NCI-H446 treated with DMSO at 0.1 percent for 48 hours (cell line): ENCODE measurements at places on chromosomes 2 and 18.

- no peak for DNase-seq
Observed at GRCh38 chr2:12884713-12885282, 168.1 kb downstream of the TRIB2 start.

DNA sequence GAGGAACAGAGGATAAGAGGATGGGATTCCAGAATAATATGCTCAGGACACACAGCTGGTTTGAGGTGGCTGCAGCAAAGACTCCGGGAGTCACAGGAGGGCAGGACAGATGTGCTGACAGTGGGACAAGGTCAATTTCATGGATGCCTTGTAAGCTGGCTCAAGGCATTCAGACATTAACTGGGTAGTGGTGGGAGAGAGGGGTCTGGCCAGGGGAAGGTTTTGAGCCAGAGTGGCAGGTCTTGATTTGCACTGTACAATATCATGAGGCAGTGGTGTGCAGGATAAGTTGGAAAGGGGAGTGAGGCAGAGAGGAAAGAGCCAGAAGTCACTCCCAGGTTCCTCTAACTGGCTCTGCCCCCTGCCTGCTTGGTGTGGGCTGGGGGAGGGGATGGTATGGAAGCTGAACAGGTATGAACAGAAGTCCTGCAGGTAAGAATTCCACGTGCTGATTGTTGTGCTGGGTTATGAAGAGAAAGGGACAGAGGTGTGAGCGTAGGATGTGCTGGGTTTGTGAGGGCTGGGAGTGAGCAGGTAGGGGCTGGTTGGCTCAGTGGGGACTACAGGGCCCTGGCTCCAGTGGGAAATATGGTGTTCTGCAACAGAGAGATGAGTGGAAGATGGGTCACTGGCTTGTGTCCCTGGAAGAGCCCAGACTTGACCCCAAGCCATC, 141.7 kb upstream of the COPS8 start:
- no peak for DNase-seq

GRCh38 chr18:55123361-55123760, 164.1 kb upstream of the CCDC68 start:
- DNase-seq: no peak

DNA sequence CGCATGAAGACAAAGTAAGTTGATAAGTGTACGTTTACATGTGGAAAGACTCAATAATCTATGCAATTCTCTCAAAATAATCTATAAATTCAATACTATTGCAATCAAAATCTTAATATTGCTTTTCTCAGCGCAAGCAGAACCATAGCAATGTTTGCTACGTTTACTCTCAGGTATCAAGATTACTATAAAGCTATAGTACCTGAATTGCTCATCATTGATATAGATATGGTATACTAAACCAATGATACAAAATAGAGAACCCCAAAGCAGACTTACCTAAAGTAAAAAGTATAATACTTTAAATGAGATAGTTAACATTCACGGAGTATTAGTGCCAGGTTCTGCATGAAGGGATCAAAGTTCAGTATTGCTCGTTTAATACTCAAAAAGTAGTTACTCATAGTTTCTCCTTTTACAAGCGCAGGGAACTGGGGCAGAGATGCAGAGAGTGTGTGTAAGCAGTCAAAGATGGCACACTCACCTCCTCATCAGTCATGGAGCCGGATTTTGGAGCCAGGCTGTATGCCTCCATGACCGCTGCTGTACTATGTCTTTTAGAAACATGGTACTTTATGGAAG, 391.0 kb upstream of the ID2 start:
- no peak for DNase-seq

GRCh38 chr2:127678531-127678930, 3.2 kb upstream of the LIMS2 start:
- DNase-seq: no peak

- no peak for DNase-seq
Observed at GRCh38 chr2:2788076-2788475, 457.0 kb upstream of the MYT1L start.

- no peak for DNase-seq
Observed at GRCh38 chr18:46555724-46556123, 101.3 kb downstream of the LOXHD1 start.

DNA sequence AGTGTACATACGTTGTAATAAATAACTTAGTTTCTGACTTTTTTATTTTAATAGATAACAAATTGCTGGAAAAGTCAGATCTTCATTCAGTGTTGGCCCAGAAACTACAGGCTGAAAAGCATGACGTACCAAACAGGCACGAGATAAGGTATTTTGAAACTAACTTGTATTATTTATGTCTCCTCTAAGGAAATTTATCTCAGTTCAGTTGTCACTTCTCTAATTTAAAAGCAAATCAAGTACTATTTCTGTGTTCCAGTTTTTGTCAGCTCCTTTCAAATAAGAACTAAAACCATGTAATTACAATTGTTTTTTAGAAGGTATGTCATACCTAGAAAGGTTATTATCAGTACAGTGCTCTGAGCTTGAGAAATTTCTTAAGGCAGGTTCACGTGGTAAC, 4.6 kb downstream of the ATG16L1 start:
- DNase-seq: no peak

DNA sequence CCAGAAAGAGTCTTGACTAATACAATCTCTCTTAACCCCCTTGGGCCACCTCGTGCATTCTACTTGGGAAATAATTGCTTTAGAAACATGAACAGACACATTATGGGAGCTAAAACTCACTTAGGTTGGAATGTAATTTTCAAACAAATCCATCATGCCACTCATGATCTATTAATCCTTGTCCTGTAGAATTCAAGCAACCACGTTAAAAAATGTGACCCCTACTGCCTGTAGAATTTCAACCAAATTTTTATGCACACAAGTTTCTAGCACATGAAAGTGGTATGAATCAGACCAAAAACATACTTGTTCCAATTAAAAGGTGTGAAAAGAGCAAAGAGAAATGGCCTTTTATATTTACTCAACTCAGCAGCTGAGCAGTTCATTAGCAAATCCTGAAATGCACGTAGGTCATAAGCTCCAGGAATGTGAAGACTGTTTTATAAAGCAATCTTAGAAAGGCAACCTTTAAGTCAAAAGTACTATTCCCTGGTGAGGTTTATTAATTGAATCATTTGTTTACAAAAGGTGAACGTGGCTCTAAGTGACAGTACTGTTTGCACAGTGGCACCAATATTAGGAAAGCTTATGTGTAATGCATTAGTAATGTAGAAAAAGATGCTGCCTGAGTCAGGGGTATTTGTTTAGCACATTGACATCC, 459.4 kb upstream of the UBE2E3 start:
- no peak for DNase-seq

DNA sequence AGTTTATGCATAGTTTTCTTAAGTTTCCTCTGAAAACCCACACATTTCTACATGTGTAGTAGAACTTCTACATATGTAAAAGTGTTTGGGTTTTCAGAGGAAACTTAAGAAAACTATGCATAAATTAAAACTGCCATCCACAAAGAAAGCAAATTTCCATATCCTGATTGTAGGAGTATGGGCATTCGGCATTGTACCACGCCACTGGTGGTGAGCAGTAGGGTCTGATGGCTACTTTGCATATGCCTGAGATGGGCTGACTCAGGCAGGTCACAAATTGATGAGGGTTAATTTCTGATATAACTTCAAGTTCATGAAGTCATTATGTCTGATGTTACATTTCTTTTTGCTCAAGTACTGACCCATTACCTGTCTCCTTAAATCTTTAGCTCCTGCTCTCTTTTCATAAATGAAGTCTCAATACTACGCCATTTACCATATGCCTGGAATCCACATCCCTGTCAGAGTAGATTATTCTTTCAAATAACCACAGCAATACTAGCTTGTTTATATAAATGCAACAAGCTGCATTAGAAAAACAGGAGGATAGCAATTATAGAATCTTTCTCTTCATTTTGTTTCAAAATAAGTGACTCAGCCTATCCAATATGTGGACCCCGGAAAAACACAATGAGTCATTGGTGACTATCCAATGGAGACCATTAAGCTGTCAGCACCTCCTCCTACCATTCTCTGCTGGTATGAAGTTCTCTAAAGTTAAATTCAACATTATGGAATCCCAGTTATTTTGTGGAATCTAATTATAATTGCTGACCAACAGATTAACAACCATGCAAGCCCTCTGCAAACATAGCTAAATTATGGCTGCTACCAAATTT, 355.2 kb upstream of the UBE2E3 start:
- DNase-seq: no peak

GRCh38 chr2:57536535-57537231, 509.9 kb upstream of the VRK2 start:
- no peak for DNase-seq

DNA sequence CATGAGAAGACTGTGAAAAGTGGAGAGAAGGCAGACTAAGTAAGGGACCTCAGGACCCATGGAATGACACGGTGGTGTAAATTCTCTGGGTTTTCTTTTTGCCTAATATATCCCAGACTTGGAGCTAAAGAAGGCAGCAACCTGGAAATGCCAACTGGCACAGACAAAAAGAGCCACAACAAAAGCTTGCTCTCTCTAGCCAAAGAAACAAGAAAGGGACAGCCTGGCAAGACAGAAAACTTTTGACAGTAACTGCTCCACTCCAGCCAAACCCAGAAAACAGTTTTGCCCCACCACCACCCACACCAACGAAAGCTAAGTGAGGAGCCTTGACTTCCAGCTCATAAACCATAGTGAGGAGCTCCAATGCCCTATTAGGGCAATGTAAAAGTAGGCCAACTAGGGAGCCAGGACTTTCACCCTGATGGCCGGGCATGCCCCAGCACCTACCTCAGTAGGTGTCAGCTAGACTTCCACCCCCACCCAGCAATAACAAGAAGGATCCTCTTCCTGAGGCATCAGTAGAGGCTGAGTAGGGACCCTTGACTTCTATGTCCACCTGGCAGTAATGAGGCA, 35.5 kb downstream of the PELI1 start:
- no peak for DNase-seq

DNA sequence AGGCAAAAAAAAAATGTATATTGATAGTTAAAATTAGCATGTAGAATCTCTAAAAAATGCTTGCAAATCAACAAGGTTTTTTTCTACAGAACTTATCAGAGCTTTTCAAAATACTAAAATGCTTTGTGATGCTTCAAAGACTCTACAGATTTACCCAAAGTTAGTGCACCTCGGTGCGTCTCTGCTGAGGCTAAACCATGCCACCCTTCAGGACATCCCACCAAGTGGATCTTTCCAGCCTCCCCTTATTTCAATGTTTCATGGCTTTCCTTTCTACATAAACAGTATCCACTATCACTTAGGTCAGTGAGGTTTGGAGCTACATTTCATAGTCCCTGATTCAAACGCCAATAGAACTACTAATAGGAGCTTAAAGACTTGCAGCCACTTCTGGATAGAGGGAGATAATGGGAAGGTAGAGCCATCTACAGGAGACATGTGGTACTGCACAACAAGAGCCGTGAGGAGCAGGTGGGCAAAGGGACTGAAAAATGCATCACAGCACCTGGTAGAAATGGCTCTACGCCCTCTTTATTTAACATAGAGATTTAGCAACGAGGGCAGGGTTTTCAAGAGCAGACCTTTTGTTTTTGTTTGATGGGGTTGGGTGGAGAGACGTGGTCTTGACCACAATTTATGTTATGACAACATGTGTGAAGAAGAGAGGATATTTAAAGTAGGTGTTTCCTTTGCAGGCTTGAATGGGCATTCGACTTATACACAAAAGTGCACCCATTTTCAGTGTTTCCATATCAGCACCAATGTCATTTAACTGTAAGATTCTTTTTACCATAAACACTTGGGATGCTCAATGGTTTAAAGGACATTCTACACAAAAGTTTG, 56.1 kb upstream of the SLC35G4 start:
- peak; percentile 7 for DNase-seq

DNA sequence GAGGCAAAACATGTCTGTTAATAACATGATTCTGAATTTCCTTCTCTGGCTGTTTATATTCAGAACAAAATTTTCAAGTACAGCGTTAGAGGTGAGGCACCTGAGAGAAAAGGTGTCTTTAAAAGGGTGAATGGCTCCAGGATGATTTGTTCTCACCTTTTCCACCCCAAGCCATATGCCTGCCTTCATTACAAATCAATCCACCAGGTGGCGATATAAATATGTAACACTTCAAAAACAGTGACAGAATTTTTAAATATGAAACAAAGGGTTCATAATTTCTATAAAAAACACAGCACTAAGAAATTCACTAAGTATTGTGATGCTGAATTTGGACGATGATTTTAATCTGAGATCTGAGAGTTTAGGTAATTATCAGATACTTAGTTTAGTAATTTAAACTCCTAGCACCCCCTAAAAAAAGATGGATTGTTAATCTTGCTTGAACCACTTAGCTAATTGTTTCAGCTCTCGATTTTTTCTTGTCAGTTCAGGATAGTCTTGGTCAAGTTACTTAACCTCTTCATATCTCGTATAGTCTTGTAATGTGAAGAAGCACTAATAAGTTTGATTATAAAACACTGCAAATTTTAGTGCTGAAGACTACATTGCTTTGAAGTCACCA, 528.8 kb downstream of the CPS1 start:
- DNase-seq: peak; percentile 32

DNA sequence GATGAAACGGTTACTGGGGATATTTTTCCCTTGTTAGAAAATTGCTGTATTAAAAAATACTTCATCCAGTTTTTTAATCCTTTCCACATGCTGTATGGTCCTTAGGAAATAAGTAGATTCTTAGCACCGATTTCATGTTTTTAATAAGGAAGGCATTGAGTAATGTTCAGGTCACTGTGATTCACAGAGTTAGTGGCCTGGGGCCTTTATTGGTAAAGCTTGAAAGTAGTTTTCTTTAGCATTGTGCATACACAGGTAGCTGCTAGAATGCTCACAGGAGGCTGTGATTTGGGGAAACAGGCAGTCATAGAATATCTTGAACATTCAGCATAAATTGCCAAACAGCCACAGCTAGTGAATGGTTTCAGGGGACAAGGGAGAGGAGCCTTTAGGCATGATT, 79.8 kb downstream of the XRCC5 start:
- no peak for DNase-seq

- no peak for DNase-seq
Observed at GRCh38 chr2:162457490-162457889, 113.6 kb downstream of the GCA start.

- DNase-seq: no peak
Observed at GRCh38 chr2:10006236-10007161, 36.9 kb upstream of the KLF11 start.

DNA sequence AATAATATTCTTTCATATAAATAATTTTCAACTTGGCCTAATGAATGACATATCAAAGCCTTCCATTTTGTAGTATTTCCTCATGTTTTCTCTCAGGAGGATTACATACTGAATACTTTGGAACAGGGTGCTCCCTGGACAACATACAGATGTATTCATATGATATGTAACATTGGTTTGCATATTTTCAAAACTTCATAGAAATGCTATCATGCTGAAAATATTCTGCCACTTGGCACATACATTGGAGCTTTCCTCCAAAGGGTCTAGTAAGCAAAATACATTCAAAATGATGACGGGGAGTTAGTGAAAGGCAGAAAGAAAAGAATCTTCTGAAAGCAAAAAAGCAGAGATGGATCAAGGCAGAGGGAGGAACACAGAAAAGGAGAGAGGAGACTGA, 38.1 kb upstream of the RTN4 start:
- no peak for DNase-seq

- DNase-seq: no peak
Observed at GRCh38 chr2:182606728-182607681, 109.1 kb upstream of the DNAJC10 start.

GRCh38 chr2:221600388-221600787, 28.3 kb upstream of the EPHA4 start:
- DNase-seq: no peak
